Colonic mucosa (tissue), 4 donors: ENCODE measurements at places on chromosomes 12 and 14. TPM values are rescaled to one million over a fixed set of nuclear protein-coding genes. Genes with fewer than 3 reads are reported as not detected.
A peak's percentile ranks its signal among the peaks of the same experiment; 100 is the strongest.

Gene FITM1
- 1.5 TPM for total RNA-seq

- H3K27me3 ChIP-seq: no peaks in the 10 kb centered on the region
- H3K36me3 ChIP-seq: no peaks in the 10 kb centered on the region
- no peak overlapping the region for H3K27ac ChIP-seq
- H3K4me3 ChIP-seq: no peak overlapping the region
- no peaks in the 10 kb centered on the region for H3K4me1 ChIP-seq
Observed at GRCh38 chr14:80047761-80048160, 163.5 kb downstream of the DIO2 start.

Gene OTUB2
- 2.7 TPM for total RNA-seq

Gene MGAT4C
- total RNA-seq: 0.05 TPM

GRCh38 chr12:124508381-124509079, 58.9 kb downstream of the NCOR2 start:
- H3K36me3 ChIP-seq: no peaks in the 10 kb centered on the region
- no peaks in the 10 kb centered on the region for H3K27me3 ChIP-seq
- no peak for DNase-seq
- H3K27ac ChIP-seq: peak overlapping the region; percentile 1
- no peak overlapping the region for H3K4me3 ChIP-seq

DNA sequence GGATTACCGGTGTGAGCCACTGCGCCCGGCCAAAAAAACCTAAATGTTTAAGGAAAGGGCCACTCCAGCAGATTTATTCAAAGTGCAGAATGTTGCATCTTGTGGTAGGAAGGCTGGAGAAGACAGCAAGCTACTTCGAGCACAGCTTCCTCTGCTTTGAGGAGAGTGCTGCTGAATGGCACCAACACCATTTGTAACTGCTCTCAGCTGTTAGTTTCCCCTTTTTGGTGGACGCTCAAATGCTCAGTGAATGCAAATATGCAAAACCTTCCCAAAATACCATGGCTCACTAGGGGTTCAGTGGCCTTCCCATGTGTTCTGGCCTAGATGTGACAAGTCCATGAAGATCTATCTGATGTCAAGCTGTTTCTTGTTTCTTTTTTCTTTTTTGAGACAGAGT, 2.9 kb upstream of the TDRD9 start:
- no peaks in the 10 kb centered on the region for H3K27me3 ChIP-seq
- DNase-seq: no peak
- no peak overlapping the region for H3K4me3 ChIP-seq
- H3K4me1 ChIP-seq: no peaks in the 10 kb centered on the region
- H3K36me3 ChIP-seq: no peaks in the 10 kb centered on the region

DNA sequence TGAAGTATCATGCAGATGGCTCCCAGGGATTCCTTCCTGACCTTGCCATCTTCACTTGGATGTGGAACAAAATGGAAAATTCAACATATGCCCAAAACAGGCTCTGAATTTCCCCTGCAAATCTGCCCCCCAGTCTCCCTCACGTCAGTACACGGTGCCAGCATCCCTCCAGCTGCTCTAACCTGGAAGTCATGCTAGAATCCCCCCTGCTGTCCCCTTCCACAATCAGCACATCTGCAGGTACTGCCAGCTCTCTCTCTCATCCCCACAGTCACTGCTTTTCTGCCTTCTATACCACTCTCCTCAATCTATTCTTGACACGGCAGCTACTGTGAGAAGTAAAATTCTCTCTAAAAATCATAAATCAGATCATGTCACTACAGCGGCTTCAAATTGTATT, 21.6 kb downstream of the GALNT6 start:
- no peak overlapping the region for H3K27ac ChIP-seq
- no peaks in the 10 kb centered on the region for H3K4me1 ChIP-seq
- H3K4me3 ChIP-seq: no peak overlapping the region
- DNase-seq: no peak
- no peaks in the 10 kb centered on the region for H3K36me3 ChIP-seq

Gene ACOT2
- total RNA-seq: 44.2 TPM

DNA sequence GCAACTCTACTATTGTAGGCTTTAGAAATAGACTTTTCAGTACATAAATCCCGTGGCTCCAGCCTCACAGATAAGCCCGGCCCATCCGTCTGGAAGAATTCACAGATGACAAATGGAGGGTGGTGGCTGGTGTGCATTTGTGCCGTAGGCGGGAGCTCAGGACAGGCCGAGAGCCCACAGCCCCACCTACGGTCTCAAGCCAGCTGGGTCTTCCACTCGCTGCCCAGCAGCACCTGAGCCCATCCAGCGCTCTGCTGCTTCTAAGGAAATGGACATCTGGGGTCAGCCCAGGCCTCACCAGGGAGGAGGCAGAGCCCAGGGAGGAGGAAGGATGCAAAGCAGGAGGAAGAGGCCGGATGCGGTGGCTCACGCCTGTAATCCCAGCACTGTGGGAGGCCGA, 72.8 kb downstream of the KIF26A start:
- no peak overlapping the region for H3K4me3 ChIP-seq
- no peaks in the 10 kb centered on the region for H3K4me1 ChIP-seq
- no peak overlapping the region for H3K27ac ChIP-seq
- no peak for DNase-seq
- no peaks in the 10 kb centered on the region for H3K27me3 ChIP-seq
- H3K36me3 ChIP-seq: no peaks in the 10 kb centered on the region

GRCh38 chr14:29037411-29037810, 270.8 kb downstream of the FOXG1 start:
- H3K4me3 ChIP-seq: no peak overlapping the region
- no peaks in the 10 kb centered on the region for H3K27me3 ChIP-seq

DNA sequence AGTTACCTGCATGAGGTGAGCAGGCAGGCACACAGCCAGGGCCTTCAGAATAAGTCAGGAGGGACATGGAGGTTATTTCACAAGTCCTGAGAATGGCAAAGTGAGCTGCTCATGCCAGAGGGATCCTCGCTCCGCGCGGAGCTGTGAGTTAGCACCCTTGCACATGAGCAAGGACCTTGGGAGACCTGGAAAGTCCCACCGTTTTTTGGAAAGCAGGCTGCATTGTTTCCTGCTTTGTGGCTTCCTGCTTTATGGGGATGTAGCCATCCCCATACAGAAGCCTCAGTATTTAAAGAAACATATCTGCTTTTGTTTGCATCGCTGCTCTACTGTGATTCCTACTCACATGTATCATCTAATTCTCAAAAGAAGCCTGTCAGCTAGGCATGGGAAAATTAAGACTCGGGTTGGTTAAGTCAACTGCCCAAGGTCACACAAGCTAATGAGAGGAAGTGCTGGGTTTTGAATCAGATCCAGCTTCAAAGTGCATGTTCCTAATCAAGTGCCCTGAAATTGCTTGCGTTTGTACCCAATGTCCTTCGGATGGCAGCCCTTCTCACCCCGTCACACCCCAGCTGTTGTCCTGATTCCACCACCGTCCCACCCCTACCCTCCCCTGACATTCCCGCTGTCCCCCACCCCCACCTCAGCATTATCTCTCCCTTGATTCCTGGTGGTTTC, 106.2 kb downstream of the CRACR2A start:
- H3K27ac ChIP-seq: no peak overlapping the region
- no peak for DNase-seq
- no peaks in the 10 kb centered on the region for H3K4me1 ChIP-seq

- H3K4me3 ChIP-seq: peak overlapping the region; percentile 60
- H3K36me3 ChIP-seq: no peaks in the 10 kb centered on the region
- peak; percentile 22 for DNase-seq
- peaks cover 5% of the 10 kb centered on the region for H3K4me1 ChIP-seq
- peak overlapping the region; percentile 99 for H3K27ac ChIP-seq
Observed at GRCh38 chr14:54568821-54569595, 2.1 kb downstream of the SAMD4A start.

- no peak overlapping the region for H3K27ac ChIP-seq
- H3K36me3 ChIP-seq: no peaks in the 10 kb centered on the region
- H3K27me3 ChIP-seq: no peaks in the 10 kb centered on the region
- DNase-seq: no peak
- H3K4me3 ChIP-seq: no peak overlapping the region
- no peaks in the 10 kb centered on the region for H3K4me1 ChIP-seq
Observed at GRCh38 chr12:102851246-102851645, 65.8 kb downstream of the PAH start.

Gene CCDC85C
- total RNA-seq: 54.0 TPM

Gene KRT74
- total RNA-seq: not detected

GRCh38 chr12:125069616-125070015, 4.4 kb downstream of the AACS start:
- no peaks in the 10 kb centered on the region for H3K27me3 ChIP-seq
- H3K4me1 ChIP-seq: peaks cover 6% of the 10 kb centered on the region
- H3K36me3 ChIP-seq: no peaks in the 10 kb centered on the region
- no peak overlapping the region for H3K27ac ChIP-seq
- no peak overlapping the region for H3K4me3 ChIP-seq

Gene RERGL
- total RNA-seq: 0.35 TPM

DNA sequence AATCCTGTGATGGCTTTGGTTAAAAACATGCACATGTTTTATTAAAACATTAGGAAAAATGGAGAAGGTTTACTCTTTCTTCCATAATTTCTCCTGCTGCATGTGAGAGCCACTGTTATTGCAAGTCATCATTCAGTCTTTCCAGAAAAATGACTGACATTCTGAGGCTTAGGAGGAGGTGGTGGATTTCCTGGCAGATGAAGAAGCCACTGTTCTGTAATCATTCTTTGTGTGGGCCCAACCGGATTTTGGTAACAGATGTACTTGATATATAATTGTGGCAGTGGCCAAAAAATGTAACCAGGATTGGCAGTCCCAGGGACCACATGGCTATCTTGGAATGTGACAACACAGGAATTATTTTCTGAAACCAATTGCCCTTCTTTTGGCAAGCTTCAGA, 120.2 kb downstream of the DAAM1 start:
- no peaks in the 10 kb centered on the region for H3K4me1 ChIP-seq
- no peaks in the 10 kb centered on the region for H3K36me3 ChIP-seq
- no peak overlapping the region for H3K4me3 ChIP-seq

Gene OR6C3
- total RNA-seq: not detected

Gene CABP1
- 0.79 TPM for total RNA-seq

DNA sequence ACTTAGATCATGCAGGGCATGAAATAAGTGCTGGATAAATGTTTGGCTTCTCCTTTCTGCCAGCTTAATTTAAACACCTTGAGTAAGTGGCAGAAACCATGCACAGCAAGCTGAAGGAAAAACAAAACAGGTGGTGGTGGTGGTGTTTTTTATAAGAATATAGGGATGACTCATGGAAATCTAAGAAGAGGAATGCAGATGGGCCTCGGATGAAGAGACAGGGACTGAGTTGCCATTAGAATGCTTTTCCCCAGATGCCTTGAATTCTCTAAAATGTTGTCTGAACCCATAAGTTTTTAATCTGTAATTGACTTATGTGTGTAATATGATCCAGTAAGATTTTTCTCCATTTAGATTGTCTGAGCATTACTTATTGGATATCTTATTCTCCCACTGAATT, 93.1 kb upstream of the ZDHHC17 start:
- H3K27me3 ChIP-seq: no peaks in the 10 kb centered on the region
- no peak for DNase-seq
- H3K36me3 ChIP-seq: no peaks in the 10 kb centered on the region
- no peak overlapping the region for H3K27ac ChIP-seq
- no peak overlapping the region for H3K4me3 ChIP-seq

- DNase-seq: no peak
- H3K36me3 ChIP-seq: no peaks in the 10 kb centered on the region
- no peaks in the 10 kb centered on the region for H3K4me1 ChIP-seq
- no peak overlapping the region for H3K4me3 ChIP-seq
Observed at GRCh38 chr14:57831981-57832380, 33.9 kb downstream of the SLC35F4 start.

DNA sequence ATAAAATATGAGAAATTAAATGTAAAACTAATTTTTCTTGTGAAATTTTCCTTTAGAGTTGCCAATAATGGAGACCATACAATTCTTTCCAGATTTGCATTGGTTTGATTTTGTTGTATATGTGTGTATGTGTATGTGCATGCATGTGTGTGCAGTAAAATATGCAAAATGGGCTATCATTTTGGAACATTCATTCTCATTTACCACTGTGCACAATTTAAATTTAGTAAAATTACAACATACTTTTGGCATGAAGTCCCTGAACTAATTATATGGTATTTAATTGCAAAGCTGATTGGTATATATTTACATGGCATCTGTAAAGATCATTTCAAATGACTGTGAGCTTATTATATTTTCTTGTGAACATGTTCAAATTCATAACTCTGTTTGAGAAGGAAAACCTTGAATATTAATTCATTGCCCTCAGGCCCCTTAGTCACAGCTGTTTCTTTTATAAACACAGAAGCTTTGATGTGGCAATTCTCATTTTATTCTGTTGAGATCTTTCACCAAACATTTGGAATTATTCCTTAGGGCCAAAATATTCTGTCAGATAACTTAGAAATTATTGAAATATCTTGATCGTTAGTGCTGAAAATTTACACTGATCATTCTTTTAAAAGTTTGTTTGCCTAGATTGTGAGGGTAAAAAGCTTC, 17.6 kb downstream of the KERA start:
- no peak overlapping the region for H3K4me3 ChIP-seq
- H3K27ac ChIP-seq: no peak overlapping the region

GRCh38 chr12:13734584-13735152, 246.7 kb downstream of the GRIN2B start:
- no peak for DNase-seq
- no peak overlapping the region for H3K4me3 ChIP-seq
- no peaks in the 10 kb centered on the region for H3K36me3 ChIP-seq
- H3K27ac ChIP-seq: no peak overlapping the region
- no peaks in the 10 kb centered on the region for H3K27me3 ChIP-seq

Gene INHBE
- total RNA-seq: 0.22 TPM

Gene CCDC197
- total RNA-seq: not detected

- DNase-seq: no peak
- H3K36me3 ChIP-seq: peaks cover 6% of the 10 kb centered on the region
- no peak overlapping the region for H3K27ac ChIP-seq
- no peaks in the 10 kb centered on the region for H3K4me1 ChIP-seq
- H3K27me3 ChIP-seq: no peaks in the 10 kb centered on the region
Observed at GRCh38 chr12:121899590-121899989, 11.0 kb downstream of the PSMD9 start.

DNA sequence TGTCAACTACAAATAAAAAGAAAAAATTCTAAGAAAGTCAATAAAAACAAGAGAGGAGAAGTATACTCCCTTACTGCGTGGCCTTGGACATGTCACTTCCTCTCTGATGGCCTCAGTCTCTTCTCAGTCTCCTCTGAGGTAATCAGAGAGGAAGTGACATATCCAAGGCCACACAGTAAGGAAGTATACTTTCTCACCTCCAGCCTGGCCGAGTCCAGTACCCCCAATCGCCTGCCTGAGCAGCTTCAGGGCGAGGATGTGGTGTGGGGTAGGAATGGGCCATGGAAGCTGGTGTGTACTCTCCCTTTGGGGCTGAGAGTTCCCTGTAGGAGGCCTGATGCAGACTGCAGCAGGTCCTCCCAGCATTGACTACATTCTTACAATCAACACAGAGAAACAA, 15.8 kb downstream of the VDR start:
- peak; percentile 15 for DNase-seq
- H3K36me3 ChIP-seq: no peaks in the 10 kb centered on the region
- H3K4me3 ChIP-seq: no peak overlapping the region
- no peak overlapping the region for H3K27ac ChIP-seq
- H3K27me3 ChIP-seq: no peaks in the 10 kb centered on the region
